Renal cortex interstitium (tissue), 15 donors: ENCODE measurements at places on chromosomes 4 and X.

DNA sequence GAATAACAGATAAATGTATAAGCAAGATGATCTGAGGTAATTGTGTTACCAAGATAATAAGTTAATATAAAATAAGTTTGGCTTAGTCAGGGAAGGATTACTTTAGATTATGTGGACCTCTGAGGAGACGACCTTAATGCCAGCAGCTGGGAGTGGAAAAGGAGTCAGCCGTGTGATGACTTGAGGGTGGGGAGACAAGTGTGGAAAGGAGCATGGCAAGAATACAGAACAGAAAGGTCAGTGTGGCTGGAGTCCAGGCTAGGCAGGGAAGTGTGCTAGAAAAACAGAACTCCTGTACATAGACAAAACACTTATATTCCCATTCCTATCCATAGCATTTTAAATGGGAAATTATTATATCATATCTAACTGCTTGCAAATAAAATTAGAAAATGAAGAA is 138.8 kb downstream of the PDLIM5 start:
- no peak for DNase-seq

DNA sequence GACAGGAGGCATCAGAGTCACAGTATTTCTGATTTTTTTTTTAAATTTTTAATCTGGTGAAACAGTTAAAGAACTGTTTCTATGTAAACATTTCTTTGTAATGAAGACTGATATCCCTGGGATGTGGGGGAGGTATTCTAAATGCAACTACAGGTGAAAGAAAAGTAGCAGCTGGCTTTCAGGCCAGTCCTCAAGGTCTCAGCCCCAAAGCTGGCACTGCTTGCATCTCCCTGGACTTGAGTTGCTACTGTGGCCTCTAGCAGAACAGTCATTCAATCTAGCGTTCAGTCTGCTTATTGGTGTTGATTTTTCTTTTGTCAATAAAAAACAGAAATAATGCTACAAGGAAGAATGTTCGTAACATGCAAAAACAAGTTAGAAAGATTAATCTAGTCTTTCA is 4.9 kb downstream of the MBNL3 start:
- DNase-seq, result no peak

DNA sequence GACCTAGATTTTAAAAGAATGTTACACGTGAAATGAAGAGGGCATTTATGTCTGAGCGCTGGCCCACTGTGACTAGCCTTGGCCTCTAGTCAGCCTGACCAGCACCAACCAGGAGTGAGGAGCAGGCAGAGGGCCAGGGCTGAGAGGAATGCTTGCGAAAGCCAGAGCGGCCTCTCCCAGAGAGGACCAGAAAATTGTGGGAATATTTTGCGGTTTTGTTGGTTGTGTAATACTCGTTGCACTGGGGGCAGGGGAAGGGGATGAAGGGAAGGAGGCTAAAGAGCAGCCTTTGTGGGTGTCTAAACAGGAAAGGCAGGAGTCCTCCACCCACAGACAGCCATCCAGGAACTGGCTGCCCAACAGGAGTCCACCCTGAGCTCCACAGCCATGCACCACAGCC is 3.8 kb downstream of the GABRE start:
- DNase-seq, result no peak

GRCh38 chr4:74874753-74875367 is 58.1 kb upstream of the PARM1 start:
- peak; percentile 63 for DNase-seq

DNA sequence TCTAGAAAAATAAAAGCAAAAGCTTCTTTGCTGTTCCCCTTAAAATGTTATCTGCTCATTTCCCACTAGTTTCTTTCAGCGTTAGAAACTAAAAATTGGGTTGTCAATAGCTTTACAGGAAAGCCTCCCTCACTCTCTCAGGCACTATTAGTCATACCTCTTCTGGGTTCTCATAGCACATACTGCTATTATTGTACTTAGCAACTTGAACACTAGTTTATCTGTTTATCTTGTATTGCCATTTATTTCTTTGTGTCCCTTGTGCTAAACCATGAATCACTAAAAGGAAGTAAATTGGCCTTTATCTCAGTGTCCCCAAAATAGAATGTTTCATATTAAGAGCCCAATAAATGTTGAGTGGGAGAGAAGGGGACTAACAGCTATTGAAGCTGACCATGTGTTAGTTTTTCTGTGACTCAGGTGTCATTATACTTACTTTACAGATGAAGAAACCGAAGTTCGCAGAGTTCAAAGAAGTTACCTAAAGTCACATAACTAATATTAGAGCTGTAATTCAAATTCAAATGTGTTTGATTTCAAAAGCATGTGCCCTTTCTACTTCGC is 124.8 kb upstream of the CITED1 start:
- no peak for DNase-seq

- no peak for DNase-seq
These were observed 158.6 kb downstream of the TRAM1L1 start for GRCh38 chr4:116926631-116927295.

DNA sequence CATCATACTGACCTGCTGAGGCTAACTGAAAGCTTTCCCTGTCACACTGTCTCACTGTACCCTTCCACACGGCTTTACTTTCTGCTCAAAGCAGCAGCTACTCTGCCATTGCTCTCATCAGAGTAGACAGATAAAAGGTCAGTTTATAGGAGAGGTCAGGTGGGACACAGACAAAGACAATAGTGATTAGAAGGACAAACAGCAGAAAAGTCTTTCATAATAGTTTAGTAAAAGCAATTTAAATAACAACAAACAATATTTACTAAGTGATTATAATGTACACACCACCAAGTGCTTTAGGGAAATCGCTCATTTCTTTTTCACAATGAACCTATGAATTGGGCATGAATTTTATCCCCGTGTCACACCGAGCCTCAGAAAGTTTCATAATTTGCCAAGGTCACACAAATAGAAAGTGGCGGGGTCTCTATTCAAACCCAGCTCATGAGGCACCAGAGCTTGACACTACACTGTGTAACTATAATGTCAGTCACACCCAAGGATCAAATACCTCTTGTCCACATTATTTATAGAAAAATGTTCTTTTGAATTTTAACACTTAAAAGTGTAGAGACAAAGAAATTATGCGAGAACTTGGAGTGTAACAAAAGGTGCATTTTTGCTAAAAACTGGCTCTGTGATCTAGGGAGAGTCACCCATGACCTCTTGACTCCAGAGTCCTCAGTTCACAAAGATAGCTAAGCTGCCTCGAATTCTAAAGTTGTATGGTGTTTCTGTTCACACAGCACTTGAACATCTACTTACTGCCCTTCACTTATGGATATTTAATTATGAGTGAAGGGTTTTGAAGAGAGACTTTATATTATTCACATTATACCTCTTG is 24.5 kb upstream of the SORBS2 start:
- no peak for DNase-seq

DNA sequence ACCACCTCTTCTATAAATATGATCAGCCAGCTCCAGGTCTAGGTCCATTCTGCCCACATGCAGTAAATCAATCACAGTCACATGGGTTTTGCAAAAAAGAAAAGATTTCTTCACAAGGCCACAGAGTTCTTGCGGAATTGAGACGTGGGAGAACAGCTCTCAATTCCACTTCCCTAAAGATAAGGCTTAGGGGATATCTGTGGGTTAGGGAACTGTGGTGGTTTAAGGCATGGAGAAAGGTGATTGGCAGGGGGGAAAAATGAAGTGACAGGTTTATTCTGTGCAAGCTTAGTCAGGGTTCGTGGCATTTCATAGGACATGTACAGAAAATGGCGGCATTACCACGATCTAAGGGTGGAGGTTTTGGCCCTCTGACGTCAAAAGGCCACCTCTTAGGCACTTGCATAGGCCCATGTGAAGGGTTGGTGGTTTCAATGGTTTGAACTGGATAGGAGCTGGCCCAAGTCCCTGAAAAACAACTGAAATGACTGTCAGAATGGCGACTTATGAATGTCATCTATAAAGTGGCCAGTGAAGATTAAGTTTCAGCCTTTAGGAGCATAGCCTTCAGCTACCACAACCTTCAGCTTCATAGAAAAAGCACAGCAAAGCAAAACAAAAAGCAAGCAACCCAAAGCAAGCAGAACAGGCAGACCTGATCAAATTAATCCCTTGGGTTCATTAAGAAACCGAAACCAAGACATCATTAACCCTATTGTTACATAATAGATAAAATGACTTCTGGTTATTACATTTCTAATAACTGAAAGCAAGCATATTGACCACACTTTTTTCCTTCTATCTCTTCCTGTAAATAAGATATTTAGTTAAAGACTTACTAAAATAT is 289.8 kb upstream of the SFRP2 start:
- no peak for DNase-seq

DNA sequence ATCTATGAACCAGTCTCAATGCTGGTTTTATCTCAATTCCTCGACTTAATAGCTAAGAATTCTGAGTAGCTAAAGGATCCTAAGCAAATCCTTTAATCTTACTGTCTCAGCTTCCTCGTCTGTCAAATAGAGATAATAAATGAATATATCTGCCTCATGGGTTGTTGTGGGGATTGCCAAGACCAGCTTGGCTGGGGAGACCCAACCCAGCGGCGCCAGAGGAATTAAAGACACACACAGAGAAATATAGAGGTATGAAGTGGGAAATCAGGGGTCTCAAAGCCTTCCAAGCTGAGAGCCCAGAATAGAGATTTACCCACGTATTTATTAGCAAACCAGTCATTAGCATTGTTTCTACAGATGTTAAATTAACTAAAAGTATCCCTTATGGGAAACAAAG is 41.9 kb downstream of the SLC34A2 start:
- no peak for DNase-seq

- DNase-seq, result no peak
These were observed 127.2 kb downstream of the UBE2K start for GRCh38 chr4:39825090-39825489.

DNA sequence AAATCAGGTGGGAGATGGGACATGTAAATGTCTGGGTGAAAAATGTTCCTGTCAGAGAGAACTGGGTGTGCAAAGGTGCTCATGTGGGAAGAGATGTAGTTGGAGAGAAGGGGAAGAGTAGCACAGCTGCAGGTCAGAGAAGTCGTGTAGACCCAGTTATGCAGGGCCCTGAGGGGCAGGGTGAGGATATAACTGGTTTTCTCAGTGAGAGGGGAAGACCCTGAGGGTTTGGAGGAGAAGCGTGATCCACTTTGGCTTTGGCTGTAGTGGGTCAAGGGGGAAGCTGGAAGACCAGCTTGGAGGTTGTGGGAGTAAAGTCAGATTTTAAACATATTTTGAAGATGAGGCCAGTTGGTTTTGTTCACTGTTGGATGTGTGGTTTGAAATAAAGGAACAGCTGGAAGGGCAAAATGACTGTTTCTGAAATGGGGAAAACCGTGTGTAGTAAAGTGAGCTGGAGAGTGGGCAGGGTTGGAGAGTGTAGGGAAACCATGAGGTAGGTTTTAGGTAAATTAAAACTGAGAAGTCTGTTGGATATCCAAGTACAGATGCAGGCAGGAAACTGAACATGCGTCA is 44.2 kb downstream of the NAP1L5 start:
- no peak for DNase-seq

- DNase-seq, result no peak
These were observed 106.9 kb downstream of the FAM53A start for GRCh38 chr4:1576961-1577821.

GRCh38 chr4:108371282-108371681 is 202.6 kb upstream of the LEF1 start:
- DNase-seq, result no peak

DNA sequence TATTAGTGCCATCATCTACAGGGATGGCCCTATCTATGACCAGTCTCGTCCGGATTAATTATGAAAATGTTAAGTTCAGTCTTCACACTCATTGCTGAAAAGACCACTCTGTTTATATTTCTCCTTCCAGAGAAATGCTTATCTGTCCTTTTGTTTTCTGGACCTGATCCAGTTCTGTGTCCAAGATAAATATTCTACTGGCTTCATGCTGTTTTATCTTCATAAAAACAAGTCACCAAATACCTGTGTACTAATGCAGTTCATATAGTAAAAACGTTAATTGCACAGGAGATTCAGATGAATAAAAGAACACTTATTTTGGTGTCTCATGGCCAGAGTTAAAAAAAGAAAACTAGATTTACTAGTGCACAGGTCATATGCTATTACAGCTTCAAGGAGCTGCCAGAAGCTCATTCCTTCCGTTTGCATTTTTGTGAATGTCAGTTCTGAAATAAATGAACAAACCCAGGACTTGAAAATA is 17.3 kb downstream of the FNIP2 start:
- DNase-seq, result no peak

GRCh38 chrX:110222497-110223257 is 95.2 kb downstream of the AMMECR1 start:
- DNase-seq, result no peak

DNA sequence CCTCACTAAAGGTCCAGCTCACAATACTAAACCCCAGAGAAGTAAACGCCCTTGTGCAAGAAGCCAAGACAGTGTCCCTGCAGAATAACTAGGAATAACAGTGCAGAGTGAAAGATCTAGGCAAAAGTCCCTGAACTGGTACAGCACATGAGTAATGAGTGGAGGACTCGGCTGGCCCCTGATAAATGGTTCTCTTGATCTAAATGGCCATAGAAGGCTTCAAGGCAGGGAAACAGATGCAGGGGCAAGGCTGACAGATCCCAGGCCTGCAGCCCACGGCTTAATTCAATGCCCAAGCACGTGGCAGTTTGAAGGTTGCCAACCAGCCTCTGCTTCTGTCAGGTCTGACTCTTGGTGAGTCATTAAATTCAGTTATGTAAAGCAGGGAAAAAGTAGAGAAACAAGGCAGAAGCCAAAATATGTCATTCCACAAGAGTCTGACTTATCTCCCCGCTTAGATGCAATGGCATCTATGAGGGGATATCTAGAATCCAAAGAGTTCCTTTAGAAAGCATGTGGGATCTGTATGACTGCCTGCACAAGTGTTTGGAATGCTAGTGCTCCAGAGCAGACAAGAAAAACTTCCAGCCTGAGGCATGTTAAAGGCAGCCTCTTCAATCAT is 121.3 kb downstream of the PRDM5 start:
- no peak for DNase-seq

GRCh38 chrX:123223409-123223808 is 39.3 kb downstream of the GRIA3 start:
- DNase-seq, result no peak

- no peak for DNase-seq
These were observed 30.3 kb upstream of the TMSB15B start for GRCh38 chrX:103932133-103932532.

DNA sequence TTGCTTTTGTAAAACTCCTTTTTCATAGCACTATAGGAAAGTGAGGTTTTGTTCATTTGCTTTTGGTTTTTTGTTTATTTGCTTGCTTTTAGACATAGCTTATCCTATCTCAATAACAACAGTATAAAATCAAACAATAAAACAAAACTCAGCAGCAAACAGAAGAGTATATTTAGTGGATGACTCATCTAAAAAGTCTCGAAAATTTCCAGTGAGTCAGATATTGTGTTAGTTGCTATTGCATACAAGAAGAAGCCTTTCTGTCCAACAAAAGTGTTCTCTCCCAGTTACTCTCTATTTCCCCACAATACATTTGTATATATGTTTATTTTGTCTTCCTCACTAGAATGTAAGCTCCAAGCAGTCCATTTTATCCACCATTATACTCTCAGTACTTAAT is 36.0 kb upstream of the NPNT start:
- no peak for DNase-seq

DNA sequence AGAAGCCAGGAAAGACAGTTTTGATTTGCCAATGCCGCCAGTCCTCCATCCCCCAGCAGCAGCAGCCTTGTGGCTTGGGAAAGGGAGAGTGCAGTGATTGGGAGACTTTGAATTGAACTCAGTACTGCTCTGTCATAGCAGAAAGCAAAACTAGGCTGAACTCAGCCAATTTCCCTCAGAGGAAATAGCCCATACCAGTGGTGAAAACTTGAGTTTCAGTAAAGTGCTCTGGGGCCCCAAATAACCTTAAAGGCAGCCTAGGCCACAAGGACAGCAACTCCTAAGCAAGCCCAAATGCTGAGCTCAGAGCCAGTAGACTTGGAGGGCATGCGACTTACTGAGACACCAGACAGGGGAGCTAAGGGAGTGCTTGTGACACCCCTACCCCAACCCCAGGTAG is 2.0 kb upstream of the PROM1 start:
- DNase-seq, result no peak
